ENCODE measurements at places on chromosomes 7 and 10.
A peak's percentile ranks its signal among the peaks of the same experiment; 100 is the strongest.

- no peak for DNase-seq
Measured at GRCh38 chr10:46551701-46552525, 4.5 kb downstream of the GPRIN2 start.

- DNase-seq: no peak
Measured at GRCh38 chr7:91098566-91098965, 165.7 kb upstream of the FZD1 start.

GRCh38 chr7:90605055-90605454 lies 8.9 kb downstream of the CDK14 start:
- DNase-seq: peak; percentile 90

DNA sequence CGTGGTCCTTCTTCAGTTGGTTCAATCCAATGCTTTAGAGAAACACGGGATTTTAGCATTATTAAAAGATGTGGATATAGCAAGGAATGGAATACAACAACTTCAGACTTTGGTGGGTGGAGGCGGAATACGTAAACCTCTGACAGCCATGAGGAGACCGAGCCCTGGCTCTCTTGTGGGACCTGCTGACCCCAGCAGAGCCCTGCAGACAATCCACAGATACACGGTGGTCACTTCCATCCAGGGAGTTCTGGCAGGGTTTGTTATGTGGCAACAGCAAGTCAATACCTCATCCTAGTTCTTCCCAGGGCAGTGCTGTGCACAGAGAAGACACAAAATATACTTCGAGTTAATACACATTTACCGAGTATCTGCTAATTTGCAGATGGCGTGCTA lies 118.5 kb upstream of the DIP2C start:
- no peak for DNase-seq

GRCh38 chr7:2785071-2785500 lies 59.0 kb downstream of the GNA12 start:
- DNase-seq: no peak

All from NCI-H1092 (cell line).